ENCODE measurements at places on chromosomes 3 and 15.

GRCh38 chr3:80285388-80285787 lies 517.6 kb upstream of the ROBO1 start:
- DNase-seq = no peak

- no peak for DNase-seq
These were observed 227.5 kb upstream of the KCNMB2 start for GRCh38 chr3:178308771-178309170.

DNA sequence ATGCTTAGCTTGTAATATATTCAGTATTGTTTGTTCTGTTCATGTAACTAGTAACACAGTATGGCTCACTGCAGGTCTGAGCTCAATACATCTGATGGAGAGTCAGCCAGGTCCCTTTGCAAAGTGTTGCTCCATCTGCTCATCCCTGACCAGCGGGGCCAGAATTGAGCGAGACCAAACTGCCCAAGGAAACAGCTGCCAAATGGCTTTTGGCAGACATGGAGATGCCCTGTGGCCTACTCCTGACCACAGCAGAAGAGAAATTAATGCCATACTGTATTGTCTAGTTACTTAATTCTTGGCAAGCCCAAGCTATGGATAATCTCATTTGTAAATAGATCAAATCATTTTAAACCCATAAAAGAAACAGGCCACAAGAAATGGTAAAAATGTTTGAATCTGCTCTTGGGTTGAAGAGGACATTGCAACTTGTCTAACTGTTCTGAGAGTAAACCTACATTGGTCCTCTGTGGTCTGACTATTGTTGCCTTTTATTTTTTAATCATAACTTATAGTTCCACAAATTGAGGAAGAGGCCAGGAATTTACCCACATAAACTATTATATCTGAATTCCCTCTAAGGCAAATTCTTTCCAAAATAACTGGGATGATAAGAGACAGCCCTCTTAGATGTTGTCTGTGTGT lies 209.5 kb downstream of the EBLN2 start:
- peak; percentile 95 for DNase-seq

DNA sequence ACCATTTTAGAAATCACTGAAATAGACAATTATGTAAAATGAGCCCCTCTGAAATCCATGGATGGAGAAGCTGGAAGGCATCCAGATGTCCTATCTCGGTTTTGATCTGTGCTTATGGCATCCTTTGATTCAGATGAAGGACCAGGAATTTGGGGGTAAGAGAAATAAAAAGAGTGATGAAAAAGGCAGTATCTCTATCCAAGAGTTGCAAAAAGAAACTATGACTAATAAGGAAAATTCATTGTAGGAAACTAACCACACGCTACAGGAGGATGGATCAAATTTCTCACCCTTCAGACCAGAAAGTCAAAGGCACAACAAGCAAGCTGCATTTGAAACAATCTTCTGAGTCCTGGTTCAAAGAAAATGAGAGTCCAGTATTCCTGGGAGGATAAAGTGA lies 34.8 kb downstream of the SRGAP3 start:
- no peak for DNase-seq

DNA sequence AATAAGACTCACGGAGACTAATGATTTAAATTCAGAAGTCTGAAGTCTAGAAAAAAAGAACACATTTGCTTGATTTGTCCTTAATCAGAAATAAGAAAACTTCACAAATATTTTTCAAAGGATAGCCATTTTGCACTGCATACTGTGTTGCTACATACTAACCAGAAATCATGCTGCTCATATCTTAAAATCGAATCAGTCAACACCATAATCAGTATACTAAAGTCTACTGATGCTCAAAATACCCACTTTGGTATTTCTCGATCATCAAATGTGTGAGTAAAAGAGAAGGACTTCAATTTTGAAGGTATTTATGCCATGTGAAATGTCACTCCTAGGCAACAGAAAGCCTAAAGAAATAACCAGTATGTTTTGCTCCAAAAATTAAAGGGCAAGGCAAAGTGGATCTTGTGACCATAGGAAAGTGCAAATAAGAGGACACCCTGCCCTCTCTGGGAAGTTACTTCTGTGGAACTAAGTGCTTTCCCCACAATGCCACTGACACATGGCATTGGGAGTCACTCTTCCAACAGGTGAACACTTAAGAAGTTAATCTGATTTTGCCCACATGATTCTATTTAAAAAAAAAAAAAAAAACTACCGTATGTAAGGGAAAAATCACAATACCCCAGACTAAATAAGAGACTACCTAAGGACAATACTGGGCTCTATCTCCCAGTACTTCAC lies 2.7 kb downstream of the LRIG1 start:
- no peak for DNase-seq
